Smooth muscle cell of the pulmonary artery (primary cell): ENCODE measurements at places on chromosomes 1 and 21. TPM values are rescaled to one million over a fixed set of nuclear protein-coding genes. Genes with fewer than 3 reads are reported as not detected.

RCAN3 gene
- 3.7 and 4.2 TPM in 2 replicates for total RNA-seq

TRIM67 gene
- 0.03 and 0.39 TPM in 2 replicates for total RNA-seq

MYOG gene
- not detected in 2 replicates for total RNA-seq

IL22RA1 gene
- total RNA-seq: 0.07 TPM in 1 of 2 replicates, not detected in the other

SLAMF7 gene
- not detected in 2 replicates for total RNA-seq

RORC gene
- total RNA-seq: 0.03 TPM in 1 of 2 replicates, not detected in the other

MEX3A gene
- 1.2 and 4.1 TPM in 2 replicates for total RNA-seq

HCRTR1 gene
- total RNA-seq: not detected in 2 replicates

CELA2B gene
- total RNA-seq: 0.59 TPM in 1 of 2 replicates, not detected in the other

SH2D1B gene
- total RNA-seq: not detected in 2 replicates

SVBP gene
- total RNA-seq: 5.9 and 8.3 TPM in 2 replicates

FHAD1 gene
- total RNA-seq: 0.03 TPM in 1 of 2 replicates, not detected in the other

COL9A2 gene
- total RNA-seq: 1.4 and 1.5 TPM in 2 replicates

SLC1A7 gene
- total RNA-seq: 0.52 and 1.1 TPM in 2 replicates

MX1 gene
- 3.1 and 6.6 TPM in 2 replicates for total RNA-seq

UTS2 gene
- not detected in 2 replicates for total RNA-seq

ACOT11 gene
- 3.6 and 3.8 TPM in 2 replicates for total RNA-seq

GBP6 gene
- total RNA-seq: not detected in 2 replicates

FCRL2 gene
- not detected in 2 replicates for total RNA-seq

TRAF3IP3 gene
- total RNA-seq: not detected in 2 replicates

ZDHHC18 gene
- 7.9 and 13.1 TPM in 2 replicates for total RNA-seq

PRSS38 gene
- not detected in 2 replicates for total RNA-seq

PLEKHM2 gene
- 86.9 and 122 TPM in 2 replicates for total RNA-seq

KCNJ10 gene
- not detected in 2 replicates for total RNA-seq

CFHR2 gene
- total RNA-seq: not detected in 2 replicates

FCN3 gene
- total RNA-seq: not detected in 2 replicates

SLAMF8 gene
- total RNA-seq: not detected in 2 replicates

TRPM2 gene
- under 0.01 TPM in 1 of 2 replicates, not detected in the other for total RNA-seq

DENND2C gene
- 2.0 and 3.0 TPM in 2 replicates for total RNA-seq

PLPPR4 gene
- total RNA-seq: 1.9 and 46.9 TPM in 2 replicates

ABL2 gene
- 41.3 and 57.0 TPM in 2 replicates for total RNA-seq

HAPLN2 gene
- total RNA-seq: not detected in 2 replicates

RIPPLY3 gene
- not detected in 2 replicates for total RNA-seq

RNF223 gene
- total RNA-seq: not detected in 2 replicates

CELSR2 gene
- 4.8 and 6.3 TPM in 2 replicates for total RNA-seq

NTNG1 gene
- 1.6 and 6.4 TPM in 2 replicates for total RNA-seq

CASQ2 gene
- total RNA-seq: 0.33 TPM in 1 of 2 replicates, not detected in the other

KANK4 gene
- total RNA-seq: 0.07 and 5.3 TPM in 2 replicates

GREM2 gene
- 5.4 and 14.7 TPM in 2 replicates for total RNA-seq

CNIH3 gene
- total RNA-seq: 4.2 and 21.2 TPM in 2 replicates

NEK2 gene
- total RNA-seq: 2.5 and 8.5 TPM in 2 replicates
